ENCODE measurements at places on chromosomes 2 and 18.

DNA sequence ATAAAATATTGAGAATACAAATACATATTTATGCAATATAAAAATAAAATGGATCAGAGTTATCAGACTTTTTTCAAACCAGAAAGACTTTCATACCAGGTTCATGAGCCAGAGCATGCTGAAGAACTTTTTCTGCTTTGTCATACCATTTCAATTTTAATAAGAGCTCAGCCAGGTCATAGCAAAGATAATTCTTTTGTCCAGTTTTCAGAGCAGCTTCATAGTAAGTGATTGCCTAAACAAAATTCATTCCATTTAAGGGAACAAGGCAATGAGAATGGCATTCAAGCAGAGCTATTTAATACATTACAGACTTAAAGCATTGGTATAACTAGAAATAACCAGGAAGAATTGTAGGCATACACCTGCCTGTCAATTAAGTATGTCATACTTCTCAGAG, 42.3 kb downstream of the TTC21B start:
- DNase-seq, result no peak

DNA sequence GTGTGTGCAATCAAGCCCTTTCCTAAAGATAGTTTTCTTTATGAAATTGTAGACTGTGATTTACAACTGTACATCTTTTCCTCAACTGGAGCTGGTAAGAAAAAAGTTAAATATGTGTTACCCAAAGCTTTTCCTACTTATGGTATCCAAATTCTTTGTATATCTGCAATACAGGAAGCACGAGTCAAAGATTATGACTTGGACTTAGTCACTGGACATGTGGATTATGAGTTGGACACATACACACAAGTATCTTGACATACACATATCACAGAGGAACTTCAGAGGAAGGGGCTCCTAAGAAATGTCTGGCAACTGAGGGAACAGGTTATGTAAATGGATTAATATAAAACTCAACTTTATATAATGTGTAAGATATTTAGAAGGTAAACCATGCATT, 35.2 kb downstream of the PRELID3A start:
- no peak for DNase-seq

- no peak for DNase-seq
Measured at GRCh38 chr2:71385012-71385411, 53.4 kb downstream of the ZNF638 start.

DNA sequence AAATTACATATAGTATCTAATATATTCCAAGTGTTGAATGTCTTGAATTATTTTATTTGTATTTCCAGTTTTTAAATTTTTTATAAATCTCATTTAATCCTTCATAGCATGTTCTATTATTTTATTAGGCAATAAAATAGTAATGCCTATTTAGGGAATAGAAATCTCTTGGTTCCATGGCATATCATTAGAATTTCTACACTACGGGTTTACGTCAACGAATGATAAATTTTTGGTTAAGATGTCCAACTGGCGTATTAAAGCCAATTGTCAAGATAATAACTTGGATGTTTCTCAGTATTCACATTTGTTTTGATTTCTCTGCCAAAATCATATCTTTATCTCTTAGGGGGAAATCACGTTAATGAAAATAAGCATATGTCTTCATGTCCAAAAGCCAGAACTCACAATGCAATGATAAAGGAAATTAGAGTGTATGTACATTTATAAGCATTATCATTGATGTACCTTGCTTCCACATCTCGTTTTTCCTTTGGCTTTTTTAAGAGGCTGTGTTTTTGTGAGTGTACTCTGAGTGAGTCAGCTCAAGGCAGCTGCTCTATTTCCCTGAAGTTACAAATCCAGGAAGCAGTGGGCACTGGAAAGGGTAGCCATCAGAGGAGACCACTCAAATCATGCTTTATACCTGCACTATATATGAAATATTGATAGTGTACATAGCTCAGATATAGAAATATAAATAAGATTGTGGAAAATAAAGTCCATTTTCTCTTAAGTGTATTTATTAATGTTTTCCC, 115.8 kb upstream of the PDE1A start:
- DNase-seq, result no peak

DNA sequence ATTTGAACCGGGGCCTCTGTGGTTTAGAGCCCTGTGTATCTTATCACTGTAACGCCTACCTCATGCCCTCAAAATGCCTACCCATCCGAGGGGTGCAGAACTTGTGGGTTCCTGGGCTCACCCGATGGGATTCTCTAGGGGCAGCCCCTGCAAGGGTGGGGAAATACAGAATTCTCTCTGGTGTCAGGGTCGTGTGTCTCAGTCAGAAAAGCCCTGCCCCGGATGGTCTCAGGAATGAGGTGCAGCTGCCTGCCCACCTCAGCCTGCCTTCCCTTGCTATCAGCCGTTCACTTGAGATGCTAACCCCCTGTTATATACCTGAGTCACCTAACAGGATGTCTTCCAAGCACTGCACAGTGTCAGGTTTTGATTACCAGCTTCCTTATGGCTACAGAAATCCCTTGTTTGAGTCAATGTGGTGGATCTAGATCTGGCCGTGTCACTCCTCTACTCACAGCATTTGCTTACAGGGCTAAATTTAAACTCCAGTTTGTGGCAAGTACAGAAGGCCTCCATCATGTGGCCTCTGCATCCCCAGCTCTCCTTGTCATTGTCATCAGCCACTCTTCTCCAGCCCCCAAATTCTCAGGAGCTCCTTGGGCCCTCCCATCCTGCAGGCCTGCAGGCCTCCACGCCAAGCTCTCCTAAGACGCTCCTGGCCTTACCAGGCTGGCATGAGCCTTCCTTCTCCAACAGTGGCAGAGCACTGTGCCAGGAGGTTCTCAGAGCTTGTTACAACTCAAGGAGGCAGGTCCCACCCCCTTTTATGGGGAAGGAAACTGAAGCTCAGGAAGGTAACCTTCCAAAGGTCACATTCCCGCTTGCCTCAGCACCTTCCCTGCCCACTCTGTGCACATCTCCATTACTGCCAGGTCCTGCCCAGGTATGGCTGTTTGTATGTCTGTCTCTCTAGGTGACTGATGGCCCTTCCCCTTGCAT, 14.3 kb upstream of the MAP3K2 start:
- DNase-seq, result no peak

DNA sequence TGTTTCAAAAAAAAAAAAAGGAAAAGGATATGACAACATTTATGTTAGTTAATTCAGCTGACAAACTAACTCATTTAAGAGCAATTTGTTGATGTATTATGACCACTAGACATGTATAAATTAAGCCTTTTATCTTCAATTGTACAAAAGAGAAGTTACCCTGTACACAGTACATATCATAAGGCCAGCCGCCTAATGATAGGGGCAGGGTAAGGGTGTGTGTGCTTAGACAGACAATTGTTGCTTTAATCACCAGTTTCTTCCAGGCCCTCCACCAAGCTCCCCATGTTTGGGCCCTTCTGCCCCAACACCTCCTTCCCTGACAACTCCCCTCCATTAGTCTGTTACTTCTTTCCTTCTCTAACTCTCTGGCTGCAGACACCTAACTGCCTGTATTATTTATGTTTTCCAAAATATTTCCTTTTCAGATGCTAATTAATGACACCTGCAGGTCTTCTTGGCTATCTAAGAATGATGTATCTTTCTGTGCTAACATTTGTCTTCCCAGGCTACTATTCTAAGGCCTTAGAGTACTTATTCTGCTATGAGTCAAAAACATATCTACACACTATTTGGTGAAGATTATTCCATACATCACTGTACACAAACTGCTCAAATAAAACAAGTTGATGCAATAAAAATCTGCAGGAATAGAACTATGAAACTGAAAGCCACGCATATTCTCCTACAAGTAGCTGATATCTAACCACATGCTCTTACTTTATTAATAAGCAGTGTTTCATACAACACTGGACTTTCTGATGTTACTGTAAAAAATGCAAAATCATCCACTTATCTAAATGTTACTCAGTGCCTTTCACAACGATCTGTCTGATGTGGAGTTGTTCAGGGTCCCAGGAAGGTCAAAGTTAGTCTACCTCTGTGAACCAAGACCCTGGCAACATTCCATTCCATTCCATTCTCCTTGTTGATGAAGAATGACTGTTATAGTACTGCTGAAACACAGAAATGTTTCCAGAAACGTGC, 26.4 kb downstream of the TMEM131 start:
- DNase-seq, result no peak

- no peak for DNase-seq
Measured at GRCh38 chr18:28065031-28065792, 111.7 kb downstream of the CDH2 start.

- DNase-seq, result no peak
Measured at GRCh38 chr2:75666911-75667310, 20.3 kb downstream of the MRPL19 start.

- DNase-seq, result no peak
Measured at GRCh38 chr2:17270894-17271293, 247.3 kb downstream of the RAD51AP2 start.

DNA sequence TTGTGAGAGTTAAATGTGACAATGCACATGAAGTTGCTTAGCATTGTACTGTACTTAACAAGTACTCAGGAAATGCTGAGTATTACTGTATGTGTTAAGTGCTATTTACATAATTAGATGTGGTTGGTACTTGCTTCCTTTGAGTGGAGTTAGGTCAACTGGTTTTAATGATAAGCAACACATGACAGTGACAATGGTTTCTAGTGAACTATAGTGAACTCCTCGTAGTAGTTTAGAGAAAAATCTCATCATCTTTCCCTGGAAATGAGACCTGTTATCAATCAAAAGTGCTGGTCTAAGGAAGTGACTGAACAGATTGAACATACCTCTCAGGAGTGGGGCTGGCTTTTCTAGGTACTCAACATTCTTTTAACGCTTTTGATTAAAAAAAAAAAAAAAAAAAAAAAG, 29.2 kb upstream of the ZDBF2 start:
- peak; percentile 34 for DNase-seq

DNA sequence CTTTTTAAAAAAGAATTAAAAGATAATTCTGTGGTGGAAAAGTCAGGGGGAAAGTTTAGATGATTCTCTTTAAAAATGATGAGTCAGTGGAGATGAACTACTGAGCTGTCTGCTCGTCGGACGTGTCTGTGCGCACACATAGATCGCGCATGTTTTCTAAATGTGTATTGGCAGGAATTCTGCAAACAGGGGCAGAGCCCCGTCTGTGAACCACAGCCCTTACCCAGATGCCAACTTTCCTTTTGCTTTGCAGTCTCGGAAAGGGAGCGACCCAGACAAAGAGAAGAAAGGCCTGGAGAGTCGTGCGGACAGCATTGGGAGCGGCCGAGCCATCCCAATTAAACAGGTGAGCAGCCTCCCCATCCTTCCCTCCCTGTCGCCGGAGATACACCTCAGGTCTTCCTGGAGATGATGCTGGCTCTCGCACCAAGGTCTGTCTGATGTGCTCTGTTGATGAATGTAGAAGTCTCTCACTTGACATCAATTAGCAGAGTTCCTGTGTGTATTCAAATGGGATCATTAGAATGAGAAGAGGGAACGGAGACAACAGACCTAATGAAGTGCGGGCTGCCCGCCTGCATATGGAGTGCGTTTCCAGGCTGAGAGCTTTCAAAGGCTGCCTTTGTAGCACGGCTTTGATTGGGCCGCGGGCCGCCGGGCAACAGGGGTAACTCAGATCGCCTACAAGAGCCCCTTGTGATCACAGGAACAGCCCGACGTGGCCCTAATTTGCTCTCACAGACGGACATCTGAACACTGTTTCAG, 313.3 kb downstream of the AGAP1 start:
- DNase-seq, result no peak

DNA sequence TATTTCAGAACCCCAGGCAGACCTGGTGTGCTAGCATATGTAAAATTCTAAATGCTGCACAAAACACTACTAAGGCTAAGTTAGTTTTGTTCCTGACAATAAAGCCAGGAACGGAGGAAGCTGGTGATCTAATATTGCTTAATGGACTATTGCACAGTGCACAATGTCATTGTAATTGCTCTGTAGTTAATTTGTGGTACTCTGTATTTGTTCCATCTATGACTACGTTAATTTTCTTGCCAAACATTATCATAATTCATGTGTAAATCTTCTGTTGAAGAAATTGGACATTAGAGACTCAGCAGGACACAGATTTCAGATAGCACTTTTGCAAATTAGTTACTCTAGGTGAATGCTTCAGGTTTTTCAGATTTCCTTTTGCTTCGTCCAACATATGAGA, 232.3 kb downstream of the RIT2 start:
- DNase-seq, result no peak

- no peak for DNase-seq
Measured at GRCh38 chr2:212939777-212940531, 211.5 kb downstream of the IKZF2 start.

GRCh38 chr2:31371691-31372090, 42.9 kb downstream of the XDH start:
- no peak for DNase-seq

DNA sequence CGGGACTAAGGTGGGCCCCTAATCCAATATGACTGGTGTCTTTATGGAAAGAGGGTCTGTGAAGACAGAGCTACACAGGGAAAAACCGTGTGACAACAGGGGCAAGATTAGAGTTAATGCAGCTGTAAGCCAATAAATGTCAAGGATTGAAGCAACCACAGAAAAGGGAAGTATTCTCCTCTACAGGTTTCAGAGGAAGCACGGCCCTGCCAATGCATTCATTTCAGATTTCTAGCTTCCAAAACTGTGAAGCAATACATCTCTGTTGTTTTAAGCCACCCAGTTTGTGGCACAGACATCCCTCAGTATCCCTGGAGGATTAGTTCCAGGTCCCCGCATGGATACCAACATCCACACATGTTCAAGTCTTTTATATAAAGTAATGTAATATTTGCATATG, 48.8 kb downstream of the SPP2 start:
- peak; percentile 60 for DNase-seq

DNA sequence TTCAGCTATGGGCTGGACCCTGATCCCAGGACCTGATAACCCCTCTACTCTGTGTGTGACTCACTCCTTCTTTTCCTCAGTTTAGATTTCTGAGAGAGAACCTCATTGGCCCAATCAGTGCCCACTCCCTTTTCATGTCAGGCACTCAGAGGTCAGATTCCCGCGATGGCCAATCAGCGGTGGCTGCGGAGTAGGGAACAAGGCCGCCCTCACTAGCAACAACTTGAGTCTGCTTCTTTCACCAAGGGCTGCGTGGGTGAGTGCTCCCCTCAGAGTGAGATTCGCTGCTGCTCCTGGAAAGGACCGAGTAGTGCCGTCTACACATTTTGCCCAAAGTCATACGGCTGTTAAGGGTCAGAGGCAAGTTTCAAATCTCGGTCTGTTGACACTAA, 34.7 kb downstream of the NPPC start:
- DNase-seq, result no peak

DNA sequence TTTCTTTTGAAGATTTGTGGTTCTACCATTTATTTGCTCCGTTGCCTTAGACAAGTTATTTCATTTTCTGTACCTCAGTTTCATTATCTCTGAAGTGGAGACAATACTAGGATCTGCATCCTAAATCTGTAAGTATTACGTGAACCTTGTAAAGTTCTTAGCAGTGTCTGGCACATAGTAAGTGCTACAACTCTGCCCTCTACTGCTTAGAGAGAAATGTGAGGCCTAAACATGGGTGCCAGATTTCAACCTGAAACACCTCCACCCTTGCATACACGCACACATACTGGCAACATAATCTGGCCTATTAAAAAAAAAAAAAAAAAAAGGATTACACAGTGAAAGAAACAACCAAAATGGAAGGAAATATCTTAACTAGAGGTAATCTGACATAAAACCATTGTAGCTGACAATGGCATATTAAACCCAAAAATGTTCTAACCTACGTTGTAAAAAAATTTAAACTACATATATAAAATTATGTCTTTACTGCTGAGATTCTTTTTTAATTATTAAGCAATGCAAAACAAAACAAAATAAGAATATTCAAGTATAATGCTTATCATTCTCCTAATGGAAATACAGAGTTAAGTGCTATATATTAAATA, 132.6 kb downstream of the MAP2 start:
- peak; percentile 70 for DNase-seq

GRCh38 chr2:143608063-143608423, 478.8 kb downstream of the ARHGAP15 start:
- DNase-seq, result no peak

- no peak for DNase-seq
Measured at GRCh38 chr2:57461624-57462023, 585.0 kb upstream of the VRK2 start.
